ENCODE measurements at places on chromosomes 1 and 21. TPM values are rescaled to one million over a fixed set of nuclear protein-coding genes. Genes with fewer than 3 reads are reported as not detected.

TFF2 gene
- total RNA-seq, result 22.9 TPM

GPR37L1 gene
- total RNA-seq, result 0.04 TPM

GRCh38 chr1:156655151-156655903, 13.4 kb downstream of the BCAN start:
- H3K4me1 ChIP-seq, result peaks cover 21% of the 10 kb centered on the region
- no peaks in the 10 kb centered on the region for H3K36me3 ChIP-seq
- 0 out of 2 replicates have a peak, but pooled peaks cover 3% of the 10 kb centered on the region for H3K27me3 ChIP-seq

DNA sequence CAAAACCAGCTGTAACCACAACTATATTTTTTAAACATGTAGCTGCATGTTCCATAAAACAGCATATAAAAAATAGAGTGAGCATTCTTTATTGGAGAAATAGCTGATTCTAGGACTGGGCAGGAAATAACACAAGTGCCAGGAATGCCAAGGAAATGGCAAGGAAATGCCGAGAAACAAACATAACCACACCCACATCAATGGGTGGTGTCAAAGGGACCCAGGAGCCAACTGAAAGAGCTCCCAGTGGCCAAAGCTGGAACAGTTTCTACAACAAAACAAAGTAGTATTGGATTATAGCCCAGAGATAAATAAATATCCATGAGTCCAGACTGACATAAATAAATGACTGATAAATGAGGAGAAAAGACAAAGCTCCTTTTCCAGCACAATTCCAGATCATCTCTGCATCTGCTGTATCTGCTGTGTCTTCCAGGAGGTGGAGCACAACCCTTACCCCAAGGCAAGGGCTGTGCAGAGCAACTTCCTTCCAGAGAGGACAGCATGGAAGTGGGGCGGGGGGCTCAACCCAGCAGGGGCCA, 28.1 kb downstream of the ADARB1 start:
- H3K36me3 ChIP-seq, result no peaks in the 10 kb centered on the region
- peaks cover 26% of the 10 kb centered on the region for H3K4me1 ChIP-seq
- peak; percentile 89 for DNase-seq
- 0 out of 2 replicates have a peak overlapping the region, but pooled peaks have one; percentile 8 for H3K27ac ChIP-seq

CCDC181 gene
- not detected for total RNA-seq

- no peak overlapping the region for H3K4me3 ChIP-seq
- no peaks in the 10 kb centered on the region for H3K36me3 ChIP-seq
- no peak for DNase-seq
- peaks cover 25% of the 10 kb centered on the region for H3K27me3 ChIP-seq
Observed at GRCh38 chr1:60274422-60275290, 201.1 kb upstream of the C1orf87 start.

DNA sequence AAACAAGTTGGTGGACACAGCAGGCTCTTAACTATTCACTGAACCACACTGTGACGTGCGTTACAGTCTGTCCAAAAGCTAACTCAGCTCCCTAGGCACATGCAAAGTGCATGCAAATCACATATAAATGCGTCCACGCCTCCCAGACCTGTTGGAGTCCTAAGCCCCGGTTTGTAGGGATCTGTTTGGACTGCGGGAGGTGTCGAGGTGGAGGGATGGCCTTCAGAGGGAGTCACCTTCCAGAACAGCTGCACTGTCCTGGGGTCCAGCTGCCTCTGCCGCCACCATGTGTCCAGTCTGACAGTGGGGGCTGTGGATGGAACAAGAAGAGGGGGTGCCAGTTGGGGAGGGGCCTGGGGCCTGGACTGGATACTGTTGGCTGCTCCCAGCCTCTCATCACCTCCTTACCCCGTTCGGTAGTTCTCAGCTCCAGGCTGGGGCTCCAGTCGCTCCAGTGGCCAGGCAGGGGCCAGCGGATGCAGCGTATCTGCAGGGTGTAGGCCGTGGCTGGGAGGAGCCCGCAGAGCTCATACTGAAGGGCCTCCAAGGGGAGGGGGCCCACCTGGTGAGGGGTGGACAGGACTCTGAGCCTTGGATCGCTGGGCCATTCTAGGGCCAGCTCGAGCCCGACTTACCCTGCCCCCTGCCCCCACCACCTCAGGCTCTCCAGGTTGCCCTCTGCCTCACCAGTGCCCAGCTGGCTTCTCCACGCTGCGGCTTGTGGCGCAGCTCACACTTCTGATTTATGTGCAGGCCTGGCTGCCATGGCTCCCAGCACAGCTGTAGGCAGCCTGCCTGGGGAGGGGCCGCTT, 7.9 kb upstream of the MRPS15 start:
- H3K36me3 ChIP-seq, result no peaks in the 10 kb centered on the region
- H3K27me3 ChIP-seq, result no peaks in the 10 kb centered on the region
- H3K4me3 ChIP-seq, result no peak overlapping the region
- no peak for DNase-seq

PAPPA2 gene
- not detected for total RNA-seq

- no peaks in the 10 kb centered on the region for H3K27me3 ChIP-seq
- no peak for DNase-seq
- H3K4me3 ChIP-seq, result no peak overlapping the region
- peaks cover 61% of the 10 kb centered on the region for H3K36me3 ChIP-seq
Observed at GRCh38 chr1:12005488-12006166, 13.7 kb upstream of the MIIP start.

GRCh38 chr1:157147906-157148700, 9.9 kb upstream of the ETV3 start:
- H3K4me1 ChIP-seq, result peaks cover 11% of the 10 kb centered on the region
- peak; percentile 50 for DNase-seq
- H3K4me3 ChIP-seq, result no peak overlapping the region

HSD11B1 gene
- total RNA-seq, result not detected

GRCh38 chr21:45074048-45074817, at the start of gene ADARB1:
Gene ADARB1, plus strand, starts transcription at chr21:45074580. Its CDS starts 97,077 bp downstream, at chr21:45171657.
- H3K4me3 ChIP-seq, result peak within 1 kb of the TSS; percentile 88
- peaks cover 21% of the 10 kb centered on the region for H3K4me1 ChIP-seq
- no peaks in the 10 kb centered on the region for H3K36me3 ChIP-seq
- peak within 1 kb of the TSS; percentile 41 for H3K27ac ChIP-seq

GRCh38 chr1:182603646-182604174, 479 bp downstream of the RGS16 start:
- no peak for DNase-seq
- peak overlapping the region; percentile 53 for H3K4me3 ChIP-seq
- 0 out of 2 replicates have a peak, but pooled peaks cover 3% of the 10 kb centered on the region for H3K36me3 ChIP-seq
- H3K27me3 ChIP-seq, result no peaks in the 10 kb centered on the region
- no peak overlapping the region for H3K27ac ChIP-seq

GRCh38 chr1:5936126-5936525, 56.1 kb downstream of the NPHP4 start:
- H3K36me3 ChIP-seq, result peaks cover 12% of the 10 kb centered on the region
- H3K4me3 ChIP-seq, result no peak overlapping the region
- H3K4me1 ChIP-seq, result no peaks in the 10 kb centered on the region
- no peaks in the 10 kb centered on the region for H3K27me3 ChIP-seq
- DNase-seq, result no peak

GRCh38 chr1:168585937-168586336, 9.5 kb downstream of the XCL1 start:
- no peaks in the 10 kb centered on the region for H3K27me3 ChIP-seq
- H3K36me3 ChIP-seq, result no peaks in the 10 kb centered on the region
- H3K4me1 ChIP-seq, result peaks cover 20% of the 10 kb centered on the region
- H3K4me3 ChIP-seq, result no peak overlapping the region
- no peak overlapping the region for H3K27ac ChIP-seq
- DNase-seq, result no peak

DNA sequence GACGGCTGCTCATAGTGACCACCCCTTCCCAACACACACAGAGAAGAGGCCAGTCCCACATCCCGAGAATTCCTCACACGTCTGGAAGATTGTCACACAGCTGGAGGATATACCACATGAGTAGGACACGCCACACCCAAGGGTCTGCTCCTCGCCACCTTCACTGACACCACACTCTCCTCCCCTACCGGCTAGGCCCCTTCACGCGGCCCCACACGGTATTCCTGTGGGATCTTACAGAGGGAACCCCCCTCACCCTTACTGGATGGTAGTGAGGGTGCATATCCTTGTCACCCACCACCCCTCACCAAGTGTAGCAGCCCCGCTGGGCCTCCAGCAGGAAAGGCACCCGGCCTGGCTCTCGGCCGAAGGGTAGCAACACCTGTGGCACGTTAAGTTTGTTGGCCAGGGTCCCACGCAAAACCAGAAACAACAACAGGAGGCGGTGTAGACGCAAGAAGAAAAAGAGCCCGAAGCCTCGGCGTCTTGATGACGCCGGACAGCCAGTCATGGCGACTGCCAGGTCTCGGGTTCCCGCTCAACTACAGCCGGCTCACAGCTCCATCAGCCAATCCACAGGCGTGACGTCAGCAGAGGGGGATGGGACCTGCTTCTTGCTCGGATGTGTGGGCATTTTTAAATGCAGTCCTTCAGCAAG, at the start of gene NUP210L:
NUP210L (minus strand) TSS at position 540 of the 658 bp plus-strand sequence.
- H3K36me3 ChIP-seq, result peaks cover 35% of the 10 kb centered on the region
- no peaks in the 10 kb centered on the region for H3K27me3 ChIP-seq
- no peak within 1 kb of the TSS for H3K4me3 ChIP-seq
- H3K27ac ChIP-seq, result no peak within 1 kb of the TSS

TRIM67 gene
- total RNA-seq, result not detected

GRCh38 chr1:26999440-26999987, 6.0 kb downstream of the TRNP1 start:
- peak overlapping the region; percentile 81 for H3K27ac ChIP-seq
- H3K27me3 ChIP-seq, result no peaks in the 10 kb centered on the region
- peak; percentile 96 for DNase-seq
- peaks cover 12% of the 10 kb centered on the region for H3K36me3 ChIP-seq

EDN2 gene
- not detected for total RNA-seq

GRCh38 chr1:184311580-184311979, 75.2 kb upstream of the C1orf21 start:
- no peaks in the 10 kb centered on the region for H3K36me3 ChIP-seq
- H3K27ac ChIP-seq, result no peak overlapping the region
- no peaks in the 10 kb centered on the region for H3K4me1 ChIP-seq
- H3K4me3 ChIP-seq, result no peak overlapping the region

DNA sequence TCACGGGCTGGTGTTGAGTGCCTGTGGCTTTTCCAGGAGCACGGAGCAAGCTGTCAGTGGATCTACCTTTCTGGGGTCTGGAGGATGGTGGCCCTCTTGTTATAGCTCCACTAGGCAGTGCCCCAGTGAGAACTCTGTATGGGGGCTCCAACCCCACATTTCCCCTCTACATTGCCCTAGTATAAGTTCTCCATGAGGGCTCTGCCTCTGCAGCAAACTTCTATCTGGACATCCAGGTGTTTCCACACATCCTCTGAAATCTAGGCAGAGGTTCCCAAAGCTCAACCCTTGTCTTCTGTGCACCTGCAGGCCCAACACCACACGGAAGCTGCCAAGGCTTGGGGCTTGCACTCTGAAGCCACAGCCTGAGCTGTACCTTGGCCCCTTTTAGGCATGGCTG, 157.3 kb downstream of the MRPL39 start:
- H3K4me3 ChIP-seq, result no peak overlapping the region
- no peaks in the 10 kb centered on the region for H3K36me3 ChIP-seq
- peaks cover 9% of the 10 kb centered on the region for H3K4me1 ChIP-seq
- DNase-seq, result no peak

LDLRAD2 gene
- total RNA-seq, result not detected

DNA sequence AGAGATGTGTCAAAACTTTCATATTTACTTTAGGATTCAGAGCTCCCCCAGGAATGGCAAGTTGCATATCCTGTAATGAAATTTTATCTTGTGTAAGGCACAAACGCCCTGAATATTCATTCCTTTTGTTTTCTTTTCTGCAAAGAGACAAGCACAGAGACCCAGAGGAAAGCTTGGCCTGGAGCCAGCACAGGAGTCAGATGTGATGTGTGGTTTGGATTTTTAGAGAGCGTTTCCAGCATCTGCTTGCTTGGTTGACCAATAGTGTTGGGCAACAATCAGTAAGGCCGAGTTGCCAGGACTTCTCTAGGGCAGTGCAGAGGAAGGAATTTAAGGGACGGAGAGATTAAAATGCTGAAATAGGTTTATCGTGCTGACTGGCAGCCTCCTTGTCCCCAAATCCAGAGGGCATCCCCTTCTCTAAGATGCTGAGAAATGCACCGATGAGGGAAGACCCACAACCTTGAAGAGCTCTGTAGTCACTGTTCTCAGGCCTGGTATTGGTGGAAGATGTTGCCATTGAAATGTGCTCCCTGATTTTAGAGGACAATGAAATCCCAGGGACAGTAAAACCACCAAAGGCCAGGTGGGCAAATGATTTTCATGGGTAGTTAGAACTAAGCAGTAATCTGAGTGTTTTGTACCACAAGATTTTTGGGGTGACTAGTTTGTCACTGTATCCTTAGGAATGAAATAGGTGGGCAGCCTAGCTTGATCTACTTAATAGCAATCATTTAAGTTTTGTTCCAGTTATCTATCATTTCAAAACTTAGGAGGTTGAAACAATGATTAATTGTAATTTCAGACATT, 37.9 kb upstream of the RHOU start:
- H3K27me3 ChIP-seq, result no peaks in the 10 kb centered on the region
- H3K36me3 ChIP-seq, result no peaks in the 10 kb centered on the region
- no peaks in the 10 kb centered on the region for H3K4me1 ChIP-seq
- H3K4me3 ChIP-seq, result no peak overlapping the region
- H3K27ac ChIP-seq, result no peak overlapping the region
- DNase-seq, result peak; percentile 31

DNA sequence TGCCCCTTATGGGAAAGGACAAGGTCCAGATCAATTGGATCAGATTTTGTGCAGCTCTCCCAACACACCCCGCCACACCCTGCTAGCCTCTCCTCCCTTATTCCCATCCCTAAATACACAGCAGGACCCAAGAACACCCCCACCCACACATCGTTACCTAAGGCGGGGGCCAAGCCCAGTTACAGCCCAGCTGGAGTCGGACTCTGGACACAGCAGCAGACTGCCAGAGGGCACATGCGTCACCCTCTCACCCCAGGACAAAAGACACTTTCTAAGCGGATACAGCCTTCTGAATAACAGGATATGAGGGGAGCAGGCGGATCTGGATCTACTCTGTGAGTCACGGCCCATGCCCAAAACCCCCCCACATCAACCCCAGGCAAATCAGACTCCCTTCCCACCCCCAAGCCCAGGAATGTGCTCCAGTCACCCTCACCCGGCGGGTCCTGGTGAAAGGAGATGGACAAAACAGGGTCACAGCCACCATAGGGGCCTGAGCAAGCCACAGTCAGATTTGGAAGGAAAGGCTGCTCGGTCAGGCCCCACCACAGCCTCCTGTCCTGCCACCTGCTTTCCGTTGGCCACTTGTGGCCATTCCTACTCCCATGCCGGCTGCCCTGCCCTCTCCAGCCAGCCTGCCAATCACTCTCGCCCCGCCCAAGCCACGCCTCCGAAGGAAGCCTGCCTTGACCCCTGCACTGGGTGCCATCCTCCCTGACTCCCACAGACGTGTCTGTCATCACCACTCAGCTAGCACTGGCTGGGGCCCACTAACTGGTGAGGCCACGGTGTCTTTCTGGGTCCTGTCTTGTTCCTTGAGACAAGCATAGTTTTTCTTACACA, 4.0 kb downstream of the S100A16 start:
- no peaks in the 10 kb centered on the region for H3K27me3 ChIP-seq
- peaks cover 50% of the 10 kb centered on the region for H3K4me1 ChIP-seq
- peak overlapping the region; percentile 68 for H3K4me3 ChIP-seq
- peaks cover 39% of the 10 kb centered on the region for H3K36me3 ChIP-seq
- DNase-seq, result peak; percentile 99

GRCh38 chr21:25338415-25338814, 268.9 kb downstream of the MRPL39 start:
- peaks cover 6% of the 10 kb centered on the region for H3K4me1 ChIP-seq
- H3K27ac ChIP-seq, result no peak overlapping the region

PRCC gene
- 103 TPM for total RNA-seq
